ENCODE measurements at places on chromosomes 11 and 22. TPM values are rescaled to one million over a fixed set of nuclear protein-coding genes. Genes with fewer than 3 reads are reported as not detected.
A peak's percentile ranks its signal among the peaks of the same experiment; 100 is the strongest.

The C22orf31 gene
- total RNA-seq, result not detected

The MMP3 gene
- 9.0 TPM for total RNA-seq

The B3GAT1 gene
- total RNA-seq, result not detected

DNA sequence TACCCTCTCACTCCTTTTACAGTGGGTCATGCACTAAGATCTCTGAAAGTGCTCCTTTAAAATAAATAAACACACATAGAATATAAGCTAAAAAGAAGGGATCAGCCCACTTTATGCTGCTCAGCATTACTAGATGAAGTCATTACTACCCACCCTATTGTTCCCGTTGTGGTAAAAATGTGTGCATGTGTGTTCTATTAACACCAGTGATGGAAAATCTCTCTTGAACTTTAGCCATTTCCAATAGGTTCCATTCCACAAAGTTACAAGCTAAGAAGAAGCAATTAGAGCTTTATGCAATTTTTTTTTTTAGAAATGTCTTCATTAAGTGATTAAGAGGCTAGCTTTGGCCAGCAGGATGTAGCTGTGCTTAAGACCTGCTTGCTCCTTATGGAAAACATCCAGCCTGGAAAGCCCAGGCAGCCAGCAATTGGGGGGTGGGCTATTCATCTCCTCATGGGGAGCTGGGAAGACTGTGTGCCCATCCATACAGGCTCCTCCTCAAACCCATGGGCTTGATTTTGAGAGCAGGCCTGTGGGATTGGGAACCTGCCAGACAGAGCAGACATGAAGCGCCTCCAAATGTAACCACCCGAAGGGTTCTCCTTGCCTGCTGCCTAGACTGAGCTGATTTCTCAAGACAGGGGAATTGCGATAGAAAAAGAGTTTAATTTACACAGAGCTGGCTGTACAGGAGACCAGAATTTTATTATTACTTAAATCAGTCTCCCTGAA, 92.9 kb upstream of the PARVA start:
- DNase-seq, result peak; percentile 71

GRCh38 chr11:80627364-80627763, 1186.5 kb upstream of the TENM4 start:
- DNase-seq, result no peak

DNA sequence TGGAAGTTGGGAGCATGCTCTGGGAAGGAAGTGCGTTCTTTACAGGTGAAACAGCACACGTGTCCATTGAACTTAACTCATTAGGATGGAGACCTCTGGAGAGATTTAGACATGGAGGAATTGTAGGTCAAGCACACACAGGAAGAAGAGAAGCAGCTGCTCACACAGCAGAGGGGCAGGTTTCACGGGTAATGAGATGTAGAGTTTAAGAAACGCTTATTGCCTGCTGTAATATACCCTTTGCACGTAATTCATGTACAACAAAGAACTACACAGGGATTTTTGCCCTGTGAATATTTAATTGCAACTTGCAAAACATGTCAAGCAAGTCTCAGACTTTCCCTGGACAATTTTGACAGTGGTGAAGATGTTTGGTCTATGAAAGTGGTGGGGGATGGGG, 508.0 kb downstream of the OPCML start:
- DNase-seq, result no peak

GRCh38 chr22:45212306-45212709, 28.4 kb downstream of the KIAA0930 start:
- peak; percentile 78 for DNase-seq

DNA sequence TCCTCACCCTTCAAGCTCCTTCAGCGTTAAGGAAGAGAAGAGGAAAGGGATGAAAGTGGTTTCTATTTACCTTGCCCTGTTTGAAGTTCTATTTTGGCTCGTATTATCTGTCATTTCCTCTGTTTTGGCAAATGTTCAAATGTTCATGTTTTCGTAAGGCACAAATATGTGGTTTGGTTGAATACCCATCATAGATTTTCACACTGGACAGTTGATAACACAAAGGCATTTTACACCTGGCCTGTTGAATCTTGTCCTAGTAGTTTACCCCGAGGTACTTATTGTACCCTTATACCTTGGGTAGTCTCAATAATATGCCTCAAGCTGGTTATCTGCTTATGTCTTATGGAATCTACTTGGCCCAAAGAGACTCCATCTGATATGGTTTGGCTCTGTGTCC, 706.9 kb downstream of the METTL15 start:
- no peak for DNase-seq

DNA sequence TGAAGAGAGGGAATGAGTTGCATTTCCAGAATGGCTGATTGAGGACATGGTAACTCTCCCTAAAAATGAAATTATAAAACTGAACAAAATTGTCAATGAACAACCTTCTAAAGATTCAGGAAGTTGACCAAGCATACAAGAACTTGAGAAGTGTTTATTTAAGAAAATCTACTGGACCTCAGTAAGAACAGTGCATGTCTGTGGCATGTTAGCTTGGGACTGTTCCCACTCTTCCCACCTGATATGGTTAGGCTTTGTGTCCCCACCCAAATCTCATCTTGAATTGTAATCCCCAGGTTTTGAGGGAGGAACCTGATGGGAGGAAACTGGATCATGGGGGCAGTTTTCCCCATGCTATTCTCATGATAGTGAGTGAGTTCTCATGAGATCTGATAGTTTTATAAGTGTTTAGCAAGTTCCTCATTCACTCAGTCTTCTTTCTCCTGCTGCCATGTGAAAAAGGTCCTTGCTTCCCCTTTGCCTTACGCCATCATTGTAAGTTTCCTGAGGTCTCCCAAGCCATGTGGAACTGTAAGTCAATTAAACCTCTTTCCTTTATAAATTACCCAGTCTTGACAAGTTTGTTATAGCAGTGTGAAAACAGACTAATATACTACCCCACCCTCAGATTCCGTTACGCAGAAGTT, 15.4 kb downstream of the MS4A13 start:
- DNase-seq, result no peak

GRCh38 chr11:75522286-75523044, 3.3 kb downstream of the GDPD5 start:
- no peak for DNase-seq

GRCh38 chr11:59842316-59842715, 3.0 kb downstream of the CBLIF start:
- DNase-seq, result no peak

DNA sequence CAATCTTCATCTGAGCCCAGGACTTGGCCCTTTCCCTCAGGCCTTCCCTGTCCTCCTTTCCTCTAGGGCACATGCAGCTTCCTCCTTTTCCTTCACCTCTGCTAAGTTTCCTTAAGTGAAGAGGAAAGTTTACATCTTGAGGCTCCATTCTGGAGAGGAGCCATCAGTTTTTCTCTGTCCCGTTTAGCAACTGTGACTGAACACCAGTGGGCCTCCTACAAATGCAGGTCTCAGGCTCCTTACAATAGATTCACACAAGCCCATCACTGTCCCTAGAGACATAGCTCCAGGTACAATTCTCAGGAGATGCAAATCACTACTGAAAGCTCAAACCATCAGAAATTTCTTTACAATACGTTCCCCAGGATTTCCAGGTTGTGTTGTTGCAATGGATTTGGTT, 23.3 kb upstream of the LYVE1 start:
- no peak for DNase-seq
